ENCODE measurements at places on chromosomes 16 and 17. TPM values are rescaled to one million over a fixed set of nuclear protein-coding genes. Genes with fewer than 3 reads are reported as not detected.

Gene CNTNAP4
- not detected for total RNA-seq

Gene CCL15
- total RNA-seq = not detected

Gene PKD1
- 175 TPM for total RNA-seq

Gene FAM20A
- 2.6 TPM for total RNA-seq

Gene CCL14
- 3.5 TPM for total RNA-seq

Gene RDM1
- not detected for total RNA-seq

Gene ZP2
- not detected for total RNA-seq

Gene PPY
- not detected for total RNA-seq

Gene KRT12
- total RNA-seq = not detected

All from lower leg skin (tissue), 4 donors.